ENCODE measurements at places on chromosomes 3 and 15.

DNA sequence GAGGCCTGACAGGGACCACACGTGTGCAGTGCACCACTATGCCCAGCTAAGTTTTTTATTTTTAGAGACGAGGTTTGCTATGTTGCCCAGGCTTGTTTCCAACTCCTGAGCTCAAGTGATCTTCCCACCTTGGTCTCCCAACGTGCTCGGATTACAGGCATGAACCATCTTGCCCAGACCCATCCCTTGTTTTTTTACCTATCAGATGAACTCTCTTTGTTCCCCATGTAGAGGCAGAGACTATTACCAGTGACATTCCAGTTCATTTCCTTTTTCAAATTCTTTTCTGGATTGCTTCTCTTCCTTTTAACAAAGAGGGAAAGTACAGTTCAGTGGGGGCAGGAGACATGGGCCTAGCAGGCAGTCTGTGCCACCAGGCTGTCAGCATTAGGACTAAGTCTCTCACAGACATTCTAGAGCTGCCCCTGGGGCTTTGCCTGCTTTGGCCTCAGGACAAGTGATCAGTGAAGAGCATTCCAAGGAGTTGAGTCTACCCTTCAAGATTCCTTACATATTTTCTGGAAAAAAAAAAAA, 103.5 kb upstream of the SLC7A14 start:
- DNase-seq, result no peak

GRCh38 chr15:101088788-101089578, 162.9 kb downstream of the CHSY1 start:
- peak; percentile 34 for DNase-seq

GRCh38 chr15:81612631-81613030, 238.6 kb upstream of the TMC3 start:
- DNase-seq, result no peak

- no peak for DNase-seq
Observed at GRCh38 chr3:129032716-129033115, 27.9 kb upstream of the GP9 start.

DNA sequence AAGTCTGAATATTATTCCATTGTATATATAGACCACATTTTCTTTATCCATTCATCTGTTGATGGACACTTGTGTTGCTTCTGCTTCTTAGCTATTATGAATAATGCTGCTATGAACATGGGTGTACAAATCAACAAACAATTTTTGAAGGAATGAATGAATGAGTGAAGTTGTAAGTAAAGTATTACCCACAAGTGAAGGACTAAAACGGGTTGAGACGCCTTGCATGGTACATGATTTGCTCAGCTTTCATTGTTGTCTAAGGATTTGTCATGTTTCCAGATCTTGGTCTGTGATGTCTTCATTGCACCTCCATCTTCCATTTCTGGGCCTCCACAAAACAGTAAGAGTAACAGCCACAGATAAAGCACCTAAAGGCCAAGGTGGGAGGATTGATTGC, 20.5 kb downstream of the IFT122 start:
- DNase-seq, result no peak

DNA sequence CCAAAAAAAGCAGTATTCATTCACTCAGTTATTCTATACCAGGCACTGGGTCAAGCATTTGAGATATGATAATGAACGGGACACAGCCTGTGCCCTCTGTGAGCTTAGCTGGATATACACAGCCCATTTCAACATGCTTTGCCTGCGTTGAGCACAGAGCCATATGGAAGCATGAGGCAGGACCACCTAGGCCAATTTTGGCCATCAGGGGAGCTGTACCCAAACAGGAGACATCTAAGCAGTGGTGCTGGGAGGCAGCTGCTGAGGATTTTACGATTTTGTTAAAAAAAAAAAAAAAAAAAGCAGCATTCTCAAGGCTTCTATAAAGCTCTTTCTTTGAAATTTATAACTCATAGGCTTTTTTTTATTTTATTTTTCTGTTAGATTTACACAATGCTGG, 87.2 kb upstream of the SLC2A2 start:
- no peak for DNase-seq

All from AML-193 (cell line).